Suppressor macrophage treated with lipopolysaccharide for 4 hours (primary cell): ENCODE measurements at places on chromosomes 3 and 15.

DNA sequence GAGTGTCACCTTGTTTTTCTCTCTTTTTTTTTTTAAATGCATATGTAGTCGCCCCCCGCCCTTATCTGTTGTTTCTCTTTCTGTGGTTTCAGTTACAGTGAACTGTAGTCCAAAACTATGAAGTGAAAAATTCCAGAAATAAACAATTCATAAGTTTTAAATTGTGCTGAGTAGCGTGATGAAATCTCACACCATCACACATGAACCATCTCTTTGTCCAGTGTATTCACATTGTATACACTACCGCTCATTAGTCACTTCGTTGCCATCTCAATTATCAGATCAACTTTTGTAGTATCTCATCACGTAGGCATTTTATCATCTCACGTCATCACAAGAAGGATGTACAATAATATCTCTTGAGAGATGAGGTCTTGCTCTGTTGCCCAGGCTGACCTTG, 62.5 kb upstream of the MLF1 start:
- DNase-seq = no peak

DNA sequence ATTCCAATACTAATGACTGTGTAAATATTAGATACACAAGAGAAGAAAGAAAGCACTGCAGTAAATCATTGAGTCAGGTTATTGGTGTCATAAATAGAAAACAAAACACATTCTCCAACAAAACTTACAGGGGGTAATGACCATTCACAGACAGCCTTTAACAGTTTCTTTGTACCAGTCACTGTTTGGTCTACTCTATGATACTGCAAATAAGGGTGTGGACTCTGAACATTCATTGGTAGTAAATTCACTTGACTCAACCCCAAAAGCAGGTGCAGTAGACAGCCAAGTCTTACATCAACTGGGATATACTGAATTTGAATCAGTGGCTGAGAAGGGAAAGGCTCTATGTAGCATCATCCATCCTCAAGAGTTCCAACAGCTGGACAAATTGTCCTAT, 463.5 kb downstream of the FOXP1 start:
- no peak for DNase-seq

- peak; percentile 54 for DNase-seq
Observed at GRCh38 chr3:184354121-184354728, 7.2 kb downstream of the CLCN2 start.

GRCh38 chr15:78615151-78615589, 5.6 kb downstream of the CHRNA3 start:
- DNase-seq = no peak

DNA sequence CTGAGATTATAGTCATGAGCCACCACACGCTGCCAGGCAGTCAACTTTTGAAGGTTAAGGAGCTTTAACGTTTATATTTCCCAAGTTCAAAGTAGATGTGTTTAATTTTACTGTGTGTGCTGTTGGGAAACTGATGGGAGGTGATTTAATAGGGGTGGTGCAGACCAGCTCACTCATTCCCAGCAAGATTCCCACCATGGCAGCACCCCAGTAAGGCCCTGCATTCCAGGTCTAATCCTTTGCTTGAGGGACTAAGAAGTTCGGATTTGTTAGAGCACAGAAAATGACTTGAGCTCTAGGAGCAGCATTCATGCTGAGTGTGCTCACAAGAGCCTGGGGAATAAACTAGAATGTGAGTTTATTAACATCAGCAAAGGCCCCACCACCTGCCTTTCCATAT, 25.2 kb downstream of the TSEN2 start:
- no peak for DNase-seq

- DNase-seq = no peak
Observed at GRCh38 chr3:117762621-117763037, 1053.0 kb downstream of the TUSC7 start.

GRCh38 chr3:132790806-132791205, 68.6 kb upstream of the NPHP3 start:
- DNase-seq = no peak

- DNase-seq = no peak
Observed at GRCh38 chr3:17151598-17152373, 267.0 kb downstream of the PLCL2 start.

DNA sequence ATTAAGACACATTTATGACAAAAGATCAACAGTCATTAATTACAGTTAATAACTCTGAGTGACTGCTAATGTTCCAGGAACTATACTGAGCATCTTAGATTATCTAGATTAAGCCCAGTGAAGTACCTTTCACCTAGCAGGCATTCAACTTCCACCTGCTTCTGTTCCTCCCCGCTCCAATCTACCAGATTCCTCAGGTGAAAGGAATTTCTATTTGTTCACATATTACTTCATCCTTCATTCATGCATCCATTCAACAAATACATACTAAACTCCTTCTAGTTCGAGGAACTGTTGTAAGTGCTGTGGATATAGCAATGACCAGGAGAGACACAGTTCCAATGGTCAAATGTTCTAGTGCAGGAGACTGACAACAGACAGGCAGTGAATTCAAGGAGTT, 139.3 kb downstream of the FILIP1L start:
- DNase-seq = no peak

DNA sequence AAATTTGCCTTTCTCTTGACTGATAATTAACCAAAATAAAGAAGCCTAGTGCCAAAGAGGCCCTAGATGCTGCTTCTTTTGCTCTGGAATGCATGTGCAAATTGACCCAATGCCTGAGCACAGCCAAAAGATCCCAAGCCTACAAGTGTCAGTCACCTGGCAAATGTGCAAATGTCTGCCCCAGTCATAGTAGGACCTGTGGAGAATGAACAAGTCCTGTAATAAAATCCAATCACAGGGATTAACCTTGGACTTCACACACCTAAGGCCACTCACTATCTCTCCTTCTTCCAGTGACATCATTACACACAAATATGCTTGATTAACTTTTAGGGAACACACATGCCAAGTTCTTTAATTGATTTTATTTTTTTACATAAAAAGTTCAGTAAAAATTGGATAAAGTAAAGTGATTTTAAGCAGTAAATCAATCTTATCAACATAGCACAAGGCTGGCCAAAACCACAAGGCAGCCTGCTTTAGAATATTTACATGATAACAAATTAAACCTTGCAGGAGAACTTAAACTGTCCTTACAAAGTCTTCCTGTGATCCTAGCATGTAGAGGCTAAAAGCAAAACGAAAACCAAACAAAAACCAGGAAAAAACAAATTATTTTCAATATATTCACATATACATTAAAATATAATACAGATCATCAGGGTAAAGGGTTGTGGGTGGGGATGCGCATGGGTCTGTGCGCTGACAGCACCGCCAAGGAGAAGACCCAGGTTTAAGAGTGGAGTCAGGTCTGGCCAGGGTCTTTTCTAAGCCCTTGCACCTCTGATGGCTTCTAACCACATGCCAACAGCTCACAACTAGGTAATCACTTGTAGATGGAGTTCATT, 36.8 kb downstream of the NBEAL2 start:
- DNase-seq = no peak

DNA sequence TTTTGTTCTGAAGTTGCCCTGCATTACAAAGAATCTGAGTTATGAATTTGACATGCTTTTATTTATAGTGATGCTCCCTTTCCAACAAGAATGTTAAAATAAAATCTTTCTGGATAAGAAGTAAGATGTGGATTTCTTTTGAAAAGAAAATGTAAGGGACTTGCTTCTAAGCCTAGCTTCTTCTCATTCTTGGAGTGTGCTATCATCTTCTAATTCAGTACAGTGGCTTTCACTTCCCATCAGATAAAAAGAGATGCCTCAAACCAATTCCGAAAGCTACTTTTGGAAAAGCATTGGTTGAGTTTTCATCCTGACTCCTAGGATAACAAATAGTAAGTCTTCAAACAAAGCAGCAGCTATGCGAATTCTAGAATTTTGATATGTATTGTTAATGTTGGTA, 197.0 kb upstream of the ZPLD1 start:
- no peak for DNase-seq

GRCh38 chr3:59127071-59127470, 77.2 kb upstream of the CFAP20DC start:
- no peak for DNase-seq

DNA sequence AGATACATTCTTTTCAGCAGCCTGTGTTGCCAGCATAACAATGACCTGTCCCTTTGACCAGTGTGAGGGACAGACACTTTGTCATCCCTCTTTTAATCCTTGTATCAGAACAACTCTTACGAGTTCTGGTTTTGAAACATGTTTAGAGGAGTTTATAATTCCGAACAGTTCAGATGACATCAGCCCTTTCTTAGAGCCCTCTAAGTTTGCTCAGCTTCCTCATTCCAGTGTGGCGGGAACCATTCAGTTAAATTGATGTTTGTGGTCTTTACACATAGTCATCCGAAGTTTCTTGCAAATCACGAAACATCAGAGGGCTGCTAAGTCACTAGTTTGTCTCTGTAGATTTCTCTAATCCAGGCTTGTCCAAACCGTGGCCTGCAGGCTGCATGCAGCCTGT, 102.5 kb downstream of the AKAP13 start:
- DNase-seq = peak; percentile 74

- DNase-seq = no peak
Observed at GRCh38 chr15:85316244-85316934, 64.0 kb upstream of the AKAP13 start.

DNA sequence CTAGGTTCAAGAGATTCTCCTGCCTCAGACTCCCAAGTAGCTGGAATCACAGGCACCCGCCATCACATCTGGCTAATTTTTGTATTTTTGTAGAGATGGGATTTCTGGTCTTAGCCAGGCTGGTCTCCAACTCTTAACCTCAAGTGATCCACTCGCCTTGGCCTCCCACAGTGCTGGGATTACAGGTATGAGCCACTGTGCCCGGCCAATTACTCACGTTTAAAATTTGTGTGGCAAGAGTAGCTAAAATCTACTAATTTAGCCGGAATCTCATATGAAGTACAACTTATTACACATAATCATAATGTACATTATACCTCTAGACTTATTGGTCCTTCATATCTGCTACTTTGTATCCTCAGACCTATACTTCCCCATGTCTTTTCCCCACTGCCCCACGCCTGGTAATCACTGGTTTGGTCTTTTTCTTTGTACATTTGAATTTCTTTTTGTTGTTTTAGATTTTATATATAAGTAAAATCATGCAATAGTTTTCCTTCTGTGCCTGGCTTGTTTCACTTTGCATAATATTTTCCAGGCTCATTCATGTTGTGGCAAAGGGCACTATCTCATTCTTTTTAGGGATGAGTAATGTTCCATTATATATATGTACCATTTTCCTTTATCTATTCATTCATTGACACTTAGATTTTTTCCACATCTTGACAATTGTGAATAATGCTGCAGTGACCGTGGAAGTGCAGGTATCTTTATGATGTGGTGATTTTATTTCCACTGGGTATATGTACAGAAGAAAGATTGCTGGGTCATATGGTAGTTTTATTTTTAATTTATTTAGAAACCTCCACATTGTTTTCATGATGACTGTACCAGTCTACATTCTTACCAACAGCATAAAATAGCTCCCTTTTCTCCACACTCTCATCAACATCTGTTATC, 605.0 kb upstream of the CBLB start:
- no peak for DNase-seq

- DNase-seq = no peak
Observed at GRCh38 chr3:42213417-42213816, 52.6 kb downstream of the CCK start.

DNA sequence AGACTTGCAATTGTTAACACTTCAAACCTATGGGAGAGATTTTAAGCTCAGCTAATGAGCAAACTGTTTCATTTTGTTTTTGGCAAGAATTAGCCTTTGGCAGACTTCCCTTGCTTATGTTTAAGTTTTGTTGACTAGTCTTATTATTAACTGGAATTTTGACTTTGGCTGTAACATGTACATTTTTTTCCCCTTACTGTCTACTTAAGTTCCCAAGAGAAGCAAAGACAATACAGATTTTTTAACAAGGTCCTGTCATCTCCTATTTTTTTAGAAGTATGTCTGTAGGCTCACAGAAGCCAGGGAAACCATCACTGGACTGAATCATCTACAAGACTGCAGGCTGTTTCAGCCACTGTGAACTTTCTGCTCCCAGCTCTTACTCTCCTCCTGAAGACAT, 74.3 kb downstream of the DGKG start:
- DNase-seq = no peak

DNA sequence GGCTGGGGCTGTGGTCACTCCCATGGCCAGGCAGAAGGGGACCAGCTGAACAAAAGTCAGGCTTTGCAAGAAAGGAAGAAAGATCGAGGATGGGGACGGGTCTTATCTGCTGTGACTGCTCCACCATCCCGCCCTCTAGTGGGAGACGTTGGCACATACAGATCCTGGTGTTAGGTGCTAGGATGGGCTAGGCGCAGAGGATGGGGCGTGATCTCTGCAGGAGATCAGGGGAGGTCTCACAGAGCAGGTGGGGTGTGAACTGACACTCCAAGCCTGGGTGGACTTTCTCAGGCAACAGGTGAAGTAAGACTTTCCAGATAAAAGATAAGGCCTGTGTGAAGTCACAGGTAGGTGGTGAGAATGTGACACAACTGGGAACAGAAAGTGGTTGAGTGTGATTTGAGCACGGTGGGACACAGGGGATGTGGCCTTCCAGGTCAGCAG, 141.9 kb upstream of the SMAD3 start:
- no peak for DNase-seq

GRCh38 chr3:147846854-147847478, 437.8 kb downstream of the ZIC1 start:
- no peak for DNase-seq

DNA sequence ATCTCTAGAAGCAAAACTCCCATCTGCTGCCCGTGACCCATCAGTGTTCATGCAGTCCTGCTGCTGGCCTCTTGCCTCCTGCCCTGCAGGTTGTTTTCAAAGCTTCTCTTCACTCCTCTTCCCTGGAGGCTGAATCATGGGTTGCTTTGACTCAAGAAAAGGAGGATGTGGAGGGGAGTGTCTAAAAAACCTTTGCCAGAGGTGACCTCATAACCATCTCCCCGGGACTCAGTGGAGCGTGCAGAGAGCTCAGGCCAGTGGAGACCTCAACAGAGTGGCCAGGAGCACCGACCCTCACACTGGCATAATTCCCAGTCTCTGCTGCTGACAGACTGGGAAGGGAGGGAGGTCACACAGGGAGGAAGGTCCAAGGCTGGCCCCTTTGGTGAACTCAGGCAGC, 60.9 kb upstream of the ITGA11 start:
- DNase-seq = no peak

DNA sequence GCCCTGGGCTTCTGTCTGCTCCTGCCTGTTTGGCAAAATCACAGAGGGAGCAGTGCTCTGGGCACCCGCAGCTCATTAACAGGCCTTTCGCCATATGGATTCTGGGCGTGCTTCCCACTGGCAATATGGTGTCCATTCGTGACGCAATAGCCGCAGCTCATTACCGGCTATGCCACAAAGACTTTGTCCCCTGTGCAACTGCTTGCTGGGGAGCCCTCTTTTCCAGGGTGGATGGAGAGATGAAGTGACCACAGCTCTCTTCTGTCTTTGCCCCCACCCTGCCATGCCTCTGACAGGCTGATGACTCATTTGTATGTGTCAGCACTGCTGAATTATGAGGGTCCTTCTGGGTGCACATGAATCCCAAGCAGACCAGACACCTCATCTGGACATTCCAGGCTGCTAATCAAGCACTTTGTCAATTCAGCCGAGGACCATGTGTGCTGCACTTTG, 214.3 kb upstream of the FEZF2 start:
- DNase-seq = no peak
